ENCODE measurements at places on chromosomes 13 and 19.
A peak's percentile ranks its signal among the peaks of the same experiment; 100 is the strongest.

DNA sequence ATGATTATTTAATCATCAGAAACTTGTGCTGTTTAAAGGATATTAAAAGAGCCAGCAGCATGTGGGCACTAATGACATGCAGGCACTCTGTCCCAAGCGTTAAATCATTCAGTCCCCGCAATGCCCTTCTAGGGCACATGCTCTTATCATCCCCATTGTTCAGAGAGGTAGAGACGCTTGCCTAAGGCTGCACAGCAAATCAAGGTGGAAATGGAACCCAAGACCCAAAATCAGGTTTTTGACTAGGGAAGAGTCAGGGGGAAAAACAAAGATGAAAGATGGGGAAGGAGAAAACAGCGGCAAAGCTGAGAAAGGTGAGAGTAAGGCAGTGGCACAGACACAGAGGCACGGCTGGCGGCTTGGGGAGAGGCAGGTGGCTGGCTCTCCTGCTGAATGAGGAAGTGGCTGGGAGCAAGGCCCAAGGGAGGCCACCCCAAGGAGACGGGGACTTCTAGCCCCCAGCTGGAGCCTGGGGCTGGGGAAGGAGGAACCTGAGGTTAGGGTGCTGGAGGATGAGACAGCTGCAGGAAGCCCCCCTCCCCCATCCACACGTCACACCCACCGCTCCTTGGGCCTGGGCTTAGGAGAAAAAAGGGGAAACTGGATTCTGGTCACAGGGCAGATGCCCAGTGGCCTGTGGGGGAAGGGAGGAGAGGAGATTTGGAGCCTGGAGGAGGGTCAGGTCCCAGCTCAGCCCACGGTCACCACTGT is 1.0 kb upstream of the TYROBP start:
- DNase-seq = no peak

- no peak for DNase-seq
Observed at GRCh38 chr19:38701455-38702063, 42.7 kb downstream of the CAPN12 start.

- DNase-seq = no peak
Observed at GRCh38 chr19:43625918-43626579, 6.6 kb upstream of the ZNF428 start.

- no peak for DNase-seq
Observed at GRCh38 chr19:21947775-21948174, 63.0 kb downstream of the ZNF208 start.

DNA sequence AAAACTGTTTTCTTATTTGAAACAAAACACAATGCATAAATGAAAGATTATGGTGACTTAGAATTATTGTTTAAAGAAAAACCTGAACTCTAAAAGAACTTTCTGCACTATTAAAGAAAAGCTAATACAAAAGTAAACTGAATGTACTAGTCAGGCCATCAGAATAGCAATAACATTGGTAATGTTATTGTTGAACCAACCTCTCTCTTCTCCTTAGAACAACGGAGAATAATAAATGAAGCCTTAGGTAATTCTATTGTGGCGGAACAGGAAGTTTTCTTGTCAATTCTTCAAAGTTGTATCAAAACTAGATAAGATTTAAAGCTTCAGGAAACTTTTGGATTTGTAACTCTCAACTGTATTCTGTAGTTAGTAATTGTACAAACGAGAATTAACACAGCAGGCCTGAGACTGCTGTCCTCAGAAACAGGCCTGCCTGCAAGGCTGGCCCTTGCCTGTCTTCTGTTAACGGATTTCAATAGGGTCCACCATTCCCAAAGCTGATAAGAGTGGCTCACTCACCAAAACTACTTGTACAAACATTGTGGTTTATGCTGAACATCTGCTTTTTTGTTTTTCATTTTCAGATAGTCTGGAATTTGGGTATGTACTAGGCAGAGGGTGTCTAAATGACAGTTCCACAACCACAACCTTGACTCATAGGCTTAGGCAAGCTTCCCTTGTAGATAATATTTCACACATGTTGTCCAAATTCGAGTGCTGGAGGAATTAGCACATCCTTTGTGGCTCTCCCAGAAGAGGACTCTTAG is 825.8 kb downstream of the GPC5 start:
- no peak for DNase-seq

GRCh38 chr19:11673608-11674041 is 65.1 kb downstream of the ZNF823 start:
- peak; percentile 13 for DNase-seq

GRCh38 chr13:86684402-86684801 is 885.2 kb upstream of the SLITRK6 start:
- no peak for DNase-seq

DNA sequence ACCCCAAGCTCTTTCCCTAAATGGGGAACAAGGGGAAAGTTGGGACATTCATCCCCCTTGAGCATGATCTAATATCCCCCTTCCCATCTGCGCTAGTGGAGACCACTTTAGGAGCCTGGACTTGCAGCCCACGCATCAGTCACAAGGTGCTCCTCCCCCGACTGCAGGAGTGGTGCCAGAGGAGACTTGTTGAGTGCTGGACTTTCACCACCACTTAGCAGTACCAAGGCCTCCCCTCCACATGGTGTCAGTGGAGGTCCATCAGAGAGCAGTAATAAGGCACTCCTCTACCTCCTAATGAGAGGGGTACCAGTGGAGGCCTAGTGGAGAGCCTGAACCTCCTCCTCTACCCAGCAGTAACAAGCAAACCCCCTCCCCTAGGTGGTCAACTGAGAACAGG is 22.5 kb downstream of the CAB39L start:
- DNase-seq = no peak

DNA sequence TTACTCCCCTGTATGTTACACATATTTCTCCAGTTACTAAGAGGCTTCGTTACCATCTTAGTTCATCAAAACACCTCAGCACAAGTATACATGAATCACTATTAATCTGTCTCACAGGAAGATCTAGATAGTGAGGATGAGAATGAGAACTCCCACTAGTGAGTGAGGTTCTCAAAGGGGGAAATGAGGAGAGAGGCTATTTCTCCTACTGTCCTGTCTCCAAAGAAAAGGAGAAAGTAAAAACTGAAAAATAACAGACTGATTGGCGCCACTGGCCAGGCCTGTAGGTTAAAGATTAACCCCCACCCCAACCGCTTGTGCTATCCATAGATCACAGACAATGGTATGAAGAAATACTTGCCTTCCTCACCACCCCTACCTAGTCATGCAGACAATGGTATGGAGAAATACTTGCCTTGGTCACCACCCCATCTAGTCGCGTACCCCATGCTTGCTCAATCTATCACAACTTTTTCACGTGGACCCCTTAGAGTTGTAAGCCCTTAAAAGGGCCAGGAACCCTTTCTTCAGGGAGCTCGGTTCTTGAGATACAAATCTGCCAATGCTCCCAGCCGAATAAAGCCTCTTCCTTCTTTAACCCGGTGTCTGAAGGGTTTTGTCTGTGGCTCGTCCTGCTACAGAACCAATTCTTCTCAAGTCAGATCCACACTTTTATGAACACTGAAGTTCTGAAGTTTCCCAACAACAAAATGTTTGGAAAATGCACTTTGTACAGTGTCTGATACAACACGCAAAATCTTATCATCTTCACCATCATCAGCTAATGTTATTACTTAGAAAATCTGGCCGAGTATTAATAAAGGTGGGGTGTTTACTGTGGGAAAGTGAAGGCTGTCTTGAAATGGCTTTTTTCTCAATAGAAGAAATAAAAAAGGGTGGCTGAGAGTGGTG is 598.1 kb downstream of the UQCRFS1 start:
- no peak for DNase-seq
